PC-9 (cell line): ENCODE measurements at places on chromosomes 5 and 9.

- no peaks in the 10 kb centered on the region for H3K27me3 ChIP-seq
- DNase-seq = no peak
- no peaks in the 10 kb centered on the region for H3K36me3 ChIP-seq
- H3K27ac ChIP-seq = no peak overlapping the region
Measured at GRCh38 chr5:155406815-155407214, 393.3 kb downstream of the KIF4B start.

DNA sequence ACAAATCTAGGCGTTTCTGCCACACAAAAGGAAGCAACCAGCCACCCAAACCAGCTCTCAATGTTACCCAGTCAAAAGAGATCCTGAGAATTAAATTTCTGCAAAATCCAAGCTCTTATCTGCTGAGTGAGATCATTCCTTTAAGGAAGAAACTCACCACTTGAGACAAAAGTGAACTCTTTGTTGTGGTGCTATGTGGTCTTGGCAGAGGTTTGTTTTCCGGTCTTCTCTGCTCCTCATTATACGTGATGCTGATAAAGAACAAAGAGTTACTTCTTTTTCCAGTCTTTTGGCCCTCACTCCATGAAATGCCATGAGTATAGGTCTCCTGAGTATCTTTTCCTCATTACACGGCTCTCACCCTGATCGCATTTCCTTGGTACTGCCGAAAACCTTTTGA lies 82.1 kb downstream of the PRKACG start:
- no peaks in the 10 kb centered on the region for H3K36me3 ChIP-seq
- no peaks in the 10 kb centered on the region for H3K4me1 ChIP-seq
- H3K4me3 ChIP-seq = no peak overlapping the region
- DNase-seq = no peak

DNA sequence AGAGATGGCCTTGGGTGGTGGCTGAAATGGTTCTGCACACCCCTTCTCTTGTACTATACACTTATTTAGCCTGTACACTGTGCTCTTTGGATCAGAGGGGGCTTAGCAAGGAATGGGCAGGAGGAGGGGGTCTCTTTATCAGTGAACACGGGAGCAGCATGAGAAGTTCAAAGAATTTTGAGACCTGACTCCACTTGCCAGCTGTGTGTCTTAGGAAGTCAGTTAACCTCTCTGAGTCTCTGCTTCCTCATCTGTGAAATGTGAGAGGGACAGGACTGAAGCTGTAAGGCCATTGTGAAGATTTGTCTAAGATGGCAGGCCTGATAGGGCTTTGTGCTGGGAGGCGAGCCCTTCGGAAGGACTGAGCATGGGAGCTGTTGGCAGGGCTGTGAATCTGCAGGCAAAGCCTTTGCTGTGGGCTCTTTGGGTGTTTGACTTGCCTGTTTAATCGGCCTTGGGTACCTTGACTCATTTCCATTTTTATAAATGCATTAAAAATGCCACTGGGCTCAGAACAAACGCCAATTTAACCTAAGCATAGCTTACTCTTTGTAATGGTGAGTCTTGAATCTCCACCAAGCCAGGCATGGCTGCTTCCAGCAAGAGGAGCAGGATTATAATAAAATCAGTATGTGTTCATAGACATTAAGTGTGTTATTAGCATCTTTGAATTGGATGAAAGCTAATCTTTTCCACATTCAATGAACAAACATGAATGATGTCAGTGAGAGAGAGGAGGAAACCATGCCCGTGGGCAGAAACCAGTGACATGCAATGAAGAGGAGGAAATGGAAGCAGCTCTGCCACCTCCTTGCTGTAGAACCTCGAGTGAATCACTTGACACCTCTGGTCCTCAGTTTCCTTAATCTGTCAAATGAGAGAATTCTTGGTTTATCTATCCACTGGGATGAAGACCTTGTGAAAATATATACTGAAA lies 89.4 kb downstream of the MACROH2A1 start:
- H3K4me1 ChIP-seq = peaks cover 8% of the 10 kb centered on the region; the same call in 1 of the 2 replicates
- no peaks in the 10 kb centered on the region for H3K27me3 ChIP-seq
- no peak for DNase-seq
- H3K36me3 ChIP-seq = no peaks in the 10 kb centered on the region
- no peak overlapping the region for H3K4me3 ChIP-seq

DNA sequence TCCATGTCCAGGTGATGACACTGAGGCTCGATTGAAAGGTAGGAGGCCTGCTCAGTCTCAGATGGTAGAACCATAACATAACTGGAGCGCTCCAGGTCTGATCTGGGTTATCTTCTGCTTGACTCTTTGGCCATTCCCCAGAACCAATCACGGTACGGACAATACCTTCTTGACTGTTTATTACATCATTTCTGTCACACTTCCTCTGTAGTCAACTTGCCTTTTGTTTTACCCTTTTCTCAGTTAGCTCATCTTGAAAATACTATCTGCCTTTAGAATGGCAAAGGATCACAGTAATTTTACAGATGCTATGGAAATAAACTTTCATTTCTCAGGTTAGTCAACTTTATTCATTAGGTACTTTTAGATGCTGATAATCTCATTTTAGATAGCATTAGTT lies 22.4 kb downstream of the GLRA1 start:
- no peak overlapping the region for H3K27ac ChIP-seq
- H3K4me3 ChIP-seq = no peak overlapping the region
- peaks cover 12% of the 10 kb centered on the region; the same call in 1 of the 2 replicates for H3K27me3 ChIP-seq
- no peak for DNase-seq

- DNase-seq = no peak
- no peaks in the 10 kb centered on the region for H3K4me1 ChIP-seq
- no peaks in the 10 kb centered on the region for H3K36me3 ChIP-seq
- H3K4me3 ChIP-seq = no peak overlapping the region
Measured at GRCh38 chr9:127144670-127145445, 22.4 kb upstream of the ANGPTL2 start.
